Fibroblast of skin of scalp (primary cell): ENCODE measurements at places on chromosomes 2 and 18.
A peak's percentile ranks its signal among the peaks of the same experiment; 100 is the strongest.

GRCh38 chr2:54577035-54577434 is 120.9 kb downstream of the SPTBN1 start:
- no peak for DNase-seq

DNA sequence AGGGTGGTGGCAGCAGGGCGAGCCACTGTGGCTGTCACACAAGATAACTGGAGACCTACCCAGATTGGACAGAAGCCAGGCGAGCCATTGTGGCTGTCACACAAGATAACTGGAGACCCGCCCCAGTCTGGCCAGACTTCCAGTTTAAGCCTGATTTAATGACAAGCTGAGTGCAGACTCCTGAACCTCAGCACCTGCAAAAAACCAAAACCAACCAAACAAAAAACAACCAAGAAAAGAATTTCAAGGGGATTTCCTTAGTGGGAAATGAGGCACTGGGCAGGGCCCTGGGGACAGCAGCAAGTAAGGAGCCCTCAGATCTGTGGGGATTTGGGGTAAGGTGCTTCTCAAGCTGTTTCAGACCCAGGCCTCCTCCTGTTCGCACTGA is 95.2 kb upstream of the BOD1L2 start:
- no peak for DNase-seq

GRCh38 chr2:100068395-100068794 is 74.0 kb downstream of the AFF3 start:
- no peak for DNase-seq

DNA sequence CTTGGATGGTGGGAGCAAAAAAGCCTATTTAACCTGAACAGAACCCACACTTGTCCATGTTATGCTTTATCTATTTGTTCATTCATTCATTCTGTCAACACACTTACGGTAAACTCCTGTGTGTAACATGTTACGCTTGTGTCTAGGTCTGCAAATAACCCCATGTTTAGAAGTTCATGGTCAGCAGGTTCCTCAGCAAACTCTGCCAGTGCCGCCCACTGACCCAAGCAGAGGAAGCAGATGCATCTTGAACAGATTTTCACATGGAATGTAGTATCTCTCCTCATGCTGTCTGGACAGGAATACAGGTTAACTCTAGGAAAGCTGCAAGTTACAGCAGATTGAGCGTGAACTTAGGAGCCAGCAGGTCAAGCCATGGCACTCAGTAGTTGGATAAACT is 213.7 kb upstream of the COPS8 start:
- DNase-seq: no peak

DNA sequence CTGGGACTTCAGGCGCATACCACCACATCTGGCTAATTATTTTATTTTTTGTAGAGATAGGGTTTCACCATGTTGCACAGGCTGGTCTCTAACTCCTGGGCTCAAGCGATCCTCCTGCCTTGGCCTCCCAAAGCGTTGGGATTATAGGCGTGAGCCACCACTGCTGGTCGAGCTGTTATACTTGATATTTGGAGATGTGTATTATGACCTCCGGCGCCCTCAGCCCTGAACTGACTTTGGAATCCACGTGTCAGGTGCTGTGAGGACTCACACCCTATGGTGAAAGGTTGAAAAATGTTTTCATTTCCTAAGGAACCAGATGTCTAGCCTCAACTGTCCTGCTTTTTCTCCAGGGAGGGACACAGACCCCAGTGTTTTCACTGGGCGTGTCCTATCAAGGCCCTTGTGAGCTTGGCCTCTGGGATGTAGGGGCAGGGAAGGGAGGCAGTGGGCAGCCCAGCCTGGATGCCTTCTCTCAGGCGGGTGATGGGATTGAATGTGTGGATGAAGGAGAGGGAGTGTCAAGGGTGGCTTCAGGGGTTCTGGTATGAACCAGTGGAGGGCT is 56.4 kb upstream of the HAAO start:
- DNase-seq: no peak

- DNase-seq: peak; percentile 33
These were observed 531.9 kb downstream of the IRS1 start for GRCh38 chr2:226267516-226268289.

GRCh38 chr2:78780256-78780655 is 245.2 kb upstream of the REG3G start:
- no peak for DNase-seq

- DNase-seq: no peak
These were observed 73.4 kb upstream of the ODC1 start for GRCh38 chr2:10521356-10522169.

GRCh38 chr2:32788114-32788513 is 158.6 kb upstream of the LTBP1 start:
- DNase-seq: peak; percentile 45

GRCh38 chr2:115774361-115774760 is 1331.9 kb downstream of the DPP10 start:
- no peak for DNase-seq

DNA sequence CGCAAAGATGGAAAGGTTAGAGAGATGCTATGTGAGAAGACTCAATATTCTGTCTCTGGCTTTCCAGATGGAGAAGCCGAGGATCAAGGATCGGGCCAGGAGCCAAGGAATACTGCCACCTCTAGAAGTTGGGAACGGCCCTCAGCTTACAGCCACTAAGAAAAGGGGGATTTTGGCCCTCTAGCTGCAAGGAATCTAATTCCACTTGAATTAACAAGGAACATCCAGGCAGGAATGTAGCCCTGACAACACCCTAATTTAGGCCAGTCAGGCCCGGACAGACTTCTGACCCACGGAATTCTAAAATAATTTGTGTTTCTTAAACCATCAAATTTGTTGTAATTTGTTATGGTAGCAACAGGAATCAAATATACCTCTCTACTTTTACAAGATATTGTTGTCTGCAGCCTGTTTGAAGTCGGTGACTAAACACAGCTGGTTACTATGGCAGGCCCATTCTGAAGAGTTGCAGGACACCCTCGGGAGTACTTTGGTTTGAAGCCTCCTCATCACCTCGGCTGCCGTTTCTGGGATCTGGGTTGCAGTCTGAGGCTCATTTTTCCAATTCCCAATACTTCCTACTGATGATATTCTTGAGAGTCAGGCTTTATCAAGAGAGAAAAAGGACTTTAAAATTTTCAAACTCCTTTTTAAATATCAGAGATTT is 1131.2 kb downstream of the TSN start:
- DNase-seq: no peak

DNA sequence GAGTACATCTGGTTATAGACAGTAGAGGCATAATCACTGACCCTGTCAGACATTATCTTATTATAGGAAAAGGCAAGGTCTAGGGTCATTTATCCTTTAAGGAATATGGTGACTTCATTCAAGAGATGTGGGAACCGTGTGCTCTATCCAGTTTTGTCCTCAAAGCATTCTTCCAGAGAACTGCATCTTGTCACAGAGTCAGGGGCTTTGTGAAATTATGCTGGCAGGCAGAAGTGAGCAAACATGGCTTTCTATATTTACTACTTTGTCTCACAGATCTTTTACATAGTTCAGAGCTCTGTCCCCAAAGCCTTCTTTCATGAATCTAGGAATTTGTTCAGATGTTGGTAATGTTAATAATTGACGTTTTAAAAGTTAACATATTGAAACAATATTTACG is 177.4 kb downstream of the ASXL3 start:
- DNase-seq: no peak

DNA sequence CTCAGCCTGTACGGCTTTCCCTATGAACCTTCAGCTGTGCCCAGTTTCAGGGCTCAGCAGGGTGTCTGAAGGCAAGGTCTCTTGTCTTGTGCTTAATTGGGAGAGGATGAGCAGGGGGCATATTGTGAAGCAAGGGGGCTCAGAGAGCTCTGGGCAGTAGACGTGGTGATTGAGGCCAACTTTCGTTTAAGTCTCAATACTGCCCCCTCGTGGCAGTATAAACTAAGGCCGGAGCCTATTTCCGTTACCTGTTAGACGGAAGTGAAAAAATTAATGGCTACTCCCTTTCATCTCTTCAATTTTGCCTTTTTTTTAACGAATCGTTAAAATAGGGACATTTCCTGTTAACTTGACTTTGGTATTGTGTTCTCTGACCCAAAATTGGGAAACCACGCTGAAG is 193.4 kb downstream of the TDRD15 start:
- DNase-seq: peak; percentile 29

- DNase-seq: no peak
These were observed 86.0 kb downstream of the THADA start for GRCh38 chr2:43509886-43510285.

GRCh38 chr2:203940039-203940438 is 3.5 kb downstream of the ICOS start:
- no peak for DNase-seq

- peak; percentile 35 for DNase-seq
These were observed 14.6 kb upstream of the RIT2 start for GRCh38 chr18:43129946-43130524.

DNA sequence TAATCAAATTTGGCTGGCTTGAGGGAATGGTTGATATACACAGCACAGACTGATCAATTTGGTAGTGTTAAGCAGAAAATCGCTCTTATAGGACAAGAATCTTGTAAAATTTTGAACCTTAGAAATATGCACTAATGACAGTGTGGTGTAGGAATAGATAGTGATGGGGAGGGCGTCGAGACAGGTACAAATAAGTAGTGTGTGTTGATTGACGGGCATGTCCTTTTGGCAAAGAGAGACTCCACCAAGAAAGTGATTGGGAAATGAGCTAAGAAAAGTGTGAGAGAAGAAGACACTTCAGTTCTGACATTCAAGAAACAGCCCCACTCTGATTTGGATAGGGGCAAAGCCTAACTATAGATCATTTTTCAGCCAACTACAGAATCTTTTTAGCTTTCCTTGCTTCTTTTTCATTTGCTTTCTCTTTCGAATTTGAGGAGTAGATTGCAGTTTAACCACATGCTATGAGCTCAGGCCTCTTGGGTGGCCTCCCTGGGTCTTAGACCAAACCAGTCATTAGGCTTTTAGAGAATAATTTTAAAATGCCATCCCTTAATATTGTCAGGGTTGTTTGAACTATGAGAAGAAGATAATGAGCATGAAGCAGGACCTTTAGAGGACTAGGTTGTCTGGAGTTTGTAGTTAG is 127.1 kb downstream of the CERS6 start:
- DNase-seq: peak; percentile 52

DNA sequence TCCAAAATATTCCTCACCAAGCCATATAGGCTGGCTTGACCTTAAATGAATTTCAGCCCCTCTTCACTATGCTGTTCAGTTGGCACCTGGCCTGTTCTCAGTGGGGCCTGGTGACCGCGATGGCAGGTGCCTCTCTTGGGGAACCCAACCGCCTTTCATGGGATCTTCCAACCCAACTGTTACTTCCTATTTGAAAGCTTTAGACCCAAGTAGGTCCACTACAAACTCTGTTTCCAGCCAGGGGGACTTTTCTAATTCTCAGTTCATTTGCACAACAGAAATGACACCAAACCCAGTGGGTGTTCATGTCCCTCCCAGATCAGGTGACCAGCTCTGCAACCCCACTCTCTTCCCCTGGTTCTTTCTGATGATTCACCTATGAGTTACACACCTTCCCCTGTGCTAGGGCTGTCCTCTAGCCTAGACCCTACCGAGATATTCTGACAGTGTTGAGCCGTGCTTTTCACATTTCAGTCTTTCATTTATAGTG is 35.6 kb upstream of the NDUFV2 start:
- DNase-seq: no peak

- peak; percentile 54 for DNase-seq
These were observed 296.2 kb upstream of the NRP2 start for GRCh38 chr2:205386109-205386508.

- DNase-seq: no peak
These were observed 2.0 kb downstream of the ANO7 start for GRCh38 chr2:241190291-241190981.
